ENCODE measurements at places on chromosomes 4 and X. TPM values are rescaled to one million over a fixed set of nuclear protein-coding genes. Genes with fewer than 3 reads are reported as not detected.

RS1 gene
- total RNA-seq = not detected

ATP1B4 gene
- not detected for total RNA-seq

CFI gene
- 2.9 TPM for total RNA-seq

TRO gene
- total RNA-seq = not detected

F9 gene
- total RNA-seq = not detected

NR3C2 gene
- total RNA-seq = 0.64 TPM

WDR44 gene
- total RNA-seq = 10.4 TPM

Measured in tracheal epithelial cell (primary cell).